ENCODE measurements at places on chromosomes 3 and 15. TPM values are rescaled to one million over a fixed set of nuclear protein-coding genes. Genes with fewer than 3 reads are reported as not detected.

Gene KBTBD13
- total RNA-seq = 0.08 TPM

Gene GSK3B
- 47.5 TPM for total RNA-seq

Gene BFSP2
- not detected for total RNA-seq

Gene SEMA6D
- 34.4 TPM for total RNA-seq

Gene FBXL22
- 5.4 TPM for total RNA-seq

Gene CHRM5
- not detected for total RNA-seq

Gene SLC2A2
- total RNA-seq = not detected

Gene LHFPL4
- total RNA-seq = 0.73 TPM

Gene CAMK1
- total RNA-seq = 8.2 TPM

Gene AHSG
- not detected for total RNA-seq

Gene WNT5A
- 4.0 TPM for total RNA-seq

Gene RASL12
- total RNA-seq = 9.2 TPM

Gene PPM1M
- total RNA-seq = 2.9 TPM

Gene LRTM1
- not detected for total RNA-seq

Gene ZCWPW2
- total RNA-seq = 0.98 TPM

Gene BRK1
- total RNA-seq = 84.8 TPM

Gene TMCO5A
- total RNA-seq = not detected

Gene BBS4
- 8.3 TPM for total RNA-seq

Gene TIGIT
- total RNA-seq = 1.2 TPM

Gene CCDC12
- 54.4 TPM for total RNA-seq

Gene UROC1
- total RNA-seq = not detected

Gene PLIN1
- total RNA-seq = 5.1 TPM
